AG04449 (cell line): ENCODE measurements at places on chromosomes 6 and 20.

- no peak for DNase-seq
These were observed 171.3 kb downstream of the SLC16A10 start for GRCh38 chr6:111258615-111259088.

GRCh38 chr20:1562622-1563021, 5.1 kb upstream of the SIRPD start:
- no peak for DNase-seq

GRCh38 chr6:144435602-144436426, 150.7 kb downstream of the UTRN start:
- no peak for DNase-seq

- DNase-seq: no peak
These were observed 25.9 kb downstream of the FOXQ1 start for GRCh38 chr6:1337791-1338190.

DNA sequence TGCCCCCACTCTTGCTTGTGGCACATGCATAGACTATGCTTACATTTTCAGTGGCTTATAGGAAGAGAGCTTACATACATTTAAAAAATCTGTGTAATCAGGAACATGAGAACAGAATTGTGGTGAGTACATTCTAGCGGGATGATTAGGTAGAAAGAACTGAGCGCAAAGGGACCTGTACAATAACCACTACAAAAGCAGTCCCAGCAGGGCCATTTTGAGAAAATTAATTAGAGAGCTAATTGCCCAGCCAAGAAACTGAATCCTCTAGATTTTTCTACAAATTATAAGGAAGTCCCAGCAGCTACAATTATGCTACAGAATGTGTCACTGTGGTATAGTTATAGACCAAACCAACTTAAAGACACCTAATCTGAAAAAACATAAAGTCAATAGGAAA, 105.6 kb upstream of the TNFAIP3 start:
- no peak for DNase-seq

DNA sequence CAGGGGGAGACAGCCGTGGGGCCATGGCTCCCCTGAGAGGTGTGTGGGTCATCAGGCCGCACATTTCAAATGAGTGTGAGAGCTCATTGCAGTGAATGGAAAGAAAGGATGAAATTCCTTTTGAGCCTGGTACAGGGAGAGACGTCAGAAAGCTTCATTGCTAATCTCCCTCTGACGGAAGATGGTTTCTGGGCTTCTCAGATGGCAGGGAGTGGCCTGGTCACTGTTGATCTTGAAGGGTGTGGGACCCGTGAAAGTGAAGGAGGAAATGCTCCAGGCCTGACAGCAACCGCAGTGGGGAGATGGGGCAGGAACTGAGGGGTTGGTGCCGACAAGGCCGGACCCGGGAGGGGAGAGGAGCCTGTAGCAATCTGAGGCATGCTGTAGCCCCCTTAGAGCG, 127.4 kb downstream of the MYLK4 start:
- no peak for DNase-seq

- DNase-seq: peak; percentile 78
These were observed 485.9 kb upstream of the JAG1 start for GRCh38 chr20:11159728-11160127.

GRCh38 chr6:6790393-6790792, 201.9 kb downstream of the LY86 start:
- no peak for DNase-seq

DNA sequence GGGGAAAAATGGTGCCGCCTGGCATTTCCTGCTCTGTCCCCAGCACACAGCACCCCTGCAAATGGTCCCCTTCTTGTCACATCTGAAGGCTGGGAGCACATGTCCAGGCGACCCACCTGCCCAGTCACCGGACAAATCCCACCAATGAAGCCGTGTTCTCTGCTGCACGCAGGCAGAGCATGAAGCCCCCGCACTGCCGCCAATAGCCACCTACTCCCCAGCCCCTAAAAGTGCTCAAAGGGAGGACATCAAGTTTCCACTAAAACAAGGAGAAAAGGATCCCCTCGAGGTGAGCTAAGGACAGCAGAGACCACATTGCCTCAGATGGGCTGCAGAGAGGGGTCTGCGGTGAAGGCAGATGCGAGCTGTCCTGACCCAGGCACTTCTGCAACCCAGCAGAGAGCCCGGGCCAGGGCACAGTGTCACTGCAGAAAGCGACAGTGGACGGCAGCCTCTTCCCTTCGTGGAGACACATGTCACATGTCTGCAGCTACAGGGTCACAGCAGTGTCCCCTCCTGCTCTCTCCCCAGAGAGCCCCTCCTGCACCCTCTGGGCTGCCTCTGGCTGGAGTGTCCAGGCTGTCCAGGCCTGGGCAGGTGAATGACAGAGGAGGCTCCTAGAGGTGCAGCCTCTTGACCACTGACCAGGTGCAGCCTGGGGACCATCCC, 221.5 kb downstream of the PREX1 start:
- DNase-seq: no peak

DNA sequence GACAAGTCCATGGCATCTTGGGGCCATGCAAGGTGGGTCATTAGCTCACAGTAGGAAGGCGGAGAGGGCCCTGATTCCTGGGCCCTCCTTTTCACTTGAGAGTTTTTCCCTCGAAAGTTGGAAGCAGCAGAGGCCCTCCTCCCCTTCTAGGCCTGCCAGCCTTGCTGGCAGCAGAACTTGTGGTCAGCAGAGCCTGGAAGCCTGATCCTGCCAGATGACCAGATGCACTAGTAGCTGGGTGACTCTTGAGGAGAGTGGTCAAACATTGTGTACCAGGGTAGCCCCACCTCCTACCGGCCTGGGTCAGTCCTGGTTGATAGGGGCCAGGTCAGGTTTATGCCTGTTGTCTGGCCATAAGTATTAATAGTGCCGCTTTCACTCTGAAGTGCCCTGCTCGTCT, 3.8 kb upstream of the HMGA1 start:
- DNase-seq: no peak

- no peak for DNase-seq
These were observed 20.1 kb downstream of the PCMT1 start for GRCh38 chr6:149769676-149770075.

DNA sequence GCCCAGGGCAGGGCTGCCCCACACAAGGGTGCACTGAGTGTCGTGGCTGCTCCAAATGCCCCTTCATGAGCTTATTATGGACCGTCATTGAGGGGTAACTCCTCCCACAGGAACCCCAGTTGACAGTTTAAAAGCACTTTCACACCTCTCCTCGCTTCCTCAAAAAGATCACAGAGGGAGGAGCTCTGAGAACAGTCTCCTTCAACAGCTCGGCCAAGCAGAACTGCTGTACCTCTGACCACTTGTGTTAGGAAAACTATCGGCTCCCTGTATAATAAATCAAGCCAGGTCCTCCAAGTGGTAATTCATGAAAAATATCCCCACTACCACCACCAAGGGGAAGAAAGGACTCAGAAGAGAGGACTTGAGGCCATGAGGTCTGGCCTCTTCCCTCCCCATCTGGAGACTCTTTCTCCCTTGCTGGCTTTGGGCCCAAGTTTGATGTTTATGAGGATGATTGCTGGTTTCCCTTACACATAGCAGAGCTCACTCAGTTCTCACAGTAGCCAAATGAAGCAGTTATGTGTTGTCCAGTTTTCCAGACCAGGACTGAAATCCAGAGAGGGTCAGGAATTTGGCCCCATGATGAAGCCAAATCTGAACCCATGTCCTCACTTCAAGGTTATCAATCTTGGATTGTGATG, 8.7 kb downstream of the SNX21 start:
- peak; percentile 23 for DNase-seq
